ENCODE measurements at places on chromosomes 1 and 21.

- peak; percentile 81 for DNase-seq
Measured at GRCh38 chr21:14630556-14631069, 84.5 kb upstream of the SAMSN1 start.

GRCh38 chr21:15152591-15152990 lies 87.8 kb upstream of the NRIP1 start:
- no peak for DNase-seq

- peak; percentile 36 for DNase-seq
Measured at GRCh38 chr21:32826329-32827167, 55.0 kb upstream of the PAXBP1 start.

GRCh38 chr1:223765719-223766340 lies 53.5 kb downstream of the CAPN2 start:
- DNase-seq, result no peak

GRCh38 chr1:76826072-76826845 lies 41.0 kb upstream of the ST6GALNAC5 start:
- no peak for DNase-seq

Measured in CD4-positive, CD25-positive, alpha-beta regulatory T cell (primary cell).